SJSA1 (cell line): ENCODE measurements at places on chromosomes 7 and 10. TPM values are rescaled to one million over a fixed set of nuclear protein-coding genes. Genes with fewer than 3 reads are reported as not detected.

GOLGA7B gene
- 0.03 TPM in 1 of 2 replicates, not detected in the other for total RNA-seq

DNA sequence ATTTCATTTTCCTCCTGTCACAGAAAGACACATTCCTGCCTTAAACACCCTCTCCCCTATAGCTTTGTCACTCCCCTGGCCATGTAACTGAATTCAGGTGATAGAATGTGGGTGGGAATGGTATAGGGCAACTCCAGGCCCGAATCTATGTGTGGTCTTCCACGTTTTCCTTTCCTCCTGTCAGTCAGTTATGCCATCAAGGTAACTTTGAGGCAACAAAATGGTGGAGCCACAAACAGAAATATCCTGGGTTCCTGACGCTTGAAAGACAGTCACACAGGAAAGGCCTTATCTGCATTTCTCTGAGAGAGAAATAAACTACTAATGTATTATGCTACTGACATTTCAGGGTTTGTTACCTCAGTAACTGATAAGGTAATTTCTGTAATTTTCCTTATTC lies 326.8 kb downstream of the HPSE2 start:
- no peak for DNase-seq

GRCh38 chr7:51295440-51296245 lies 21.0 kb downstream of the COBL start:
- DNase-seq, result no peak

DNA sequence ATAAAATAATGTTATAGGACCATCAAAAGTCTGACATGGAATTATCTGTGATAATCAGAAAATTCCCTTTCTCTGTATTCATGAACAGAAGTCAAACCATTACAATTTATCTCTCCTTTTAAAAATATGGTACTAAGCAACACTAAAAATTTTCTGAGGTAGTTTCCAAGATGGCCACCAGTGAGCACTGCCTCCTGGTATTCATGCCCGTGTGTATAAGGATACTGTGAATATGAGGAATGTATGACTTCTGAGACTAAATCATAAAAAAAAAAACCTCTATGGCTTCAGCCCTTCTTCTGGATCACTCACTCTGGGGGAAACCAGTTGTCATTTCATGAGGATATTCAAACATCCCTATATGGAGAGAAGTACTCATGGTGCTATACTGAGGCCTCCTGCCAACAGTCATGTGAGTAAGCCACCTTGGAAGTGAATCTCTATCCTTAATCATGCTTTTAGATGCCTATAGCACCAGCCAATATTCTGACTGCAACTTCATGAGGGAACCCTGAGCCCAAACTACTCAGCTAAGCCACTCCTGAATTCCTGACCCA lies 41.1 kb downstream of the SIRT1 start:
- no peak for DNase-seq

DNA sequence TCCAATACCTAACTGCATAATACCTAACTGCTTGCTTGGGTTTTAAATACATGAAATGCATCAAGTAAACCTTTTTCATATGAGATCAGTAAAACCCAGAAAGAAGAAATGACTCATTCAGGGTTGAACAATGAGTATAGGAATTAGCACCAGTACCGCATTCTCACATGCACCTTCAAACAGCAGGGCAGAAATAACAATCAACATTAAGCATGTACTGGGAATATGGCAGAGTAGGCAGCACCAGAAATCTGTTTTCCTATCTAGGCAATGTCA lies 850.3 kb upstream of the SORCS1 start:
- no peak for DNase-seq

DNA sequence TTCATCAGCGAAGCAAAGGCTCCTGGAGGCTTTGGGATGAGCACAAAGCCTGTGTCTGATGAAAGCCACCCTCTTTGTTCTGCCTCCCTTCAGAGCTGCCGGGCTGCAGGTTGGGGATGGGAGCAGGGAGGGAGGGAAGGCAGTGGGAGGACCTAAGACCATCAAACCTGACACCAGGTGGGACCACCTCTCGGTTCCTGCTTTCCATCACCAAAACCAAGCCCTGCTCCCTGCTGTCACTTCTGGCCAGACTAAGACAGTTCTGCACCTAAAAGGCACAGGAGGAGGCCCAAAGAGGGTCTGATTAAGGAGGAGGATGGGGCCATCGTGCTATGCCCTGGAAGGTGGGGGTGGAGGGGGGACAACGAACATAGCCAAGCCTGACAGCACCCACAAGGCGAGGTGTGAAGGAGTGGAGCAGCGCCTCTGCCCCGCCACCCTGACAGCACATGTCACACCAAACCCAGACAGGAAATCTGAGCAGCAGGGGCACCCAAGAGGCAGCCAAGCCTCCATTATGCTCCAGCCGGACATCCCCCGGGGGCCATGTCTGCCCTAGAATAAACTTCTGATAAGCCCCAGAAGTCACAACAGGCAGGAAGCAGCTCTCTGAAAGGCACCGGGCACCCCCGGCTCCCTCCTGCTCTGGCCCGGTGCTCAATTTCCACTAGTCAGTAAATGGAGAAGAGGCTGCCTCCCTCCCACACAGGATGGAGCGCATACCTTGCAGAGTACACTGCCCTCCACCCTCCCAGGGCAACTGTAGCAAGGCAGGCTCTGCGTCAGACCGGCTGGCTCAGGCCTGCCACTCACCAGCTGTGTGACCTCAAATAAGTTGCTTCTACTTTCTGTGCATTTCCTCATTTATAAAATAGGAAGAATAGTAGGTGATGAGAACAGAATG lies 48.9 kb downstream of the DLG5 start:
- DNase-seq, result no peak

DNA sequence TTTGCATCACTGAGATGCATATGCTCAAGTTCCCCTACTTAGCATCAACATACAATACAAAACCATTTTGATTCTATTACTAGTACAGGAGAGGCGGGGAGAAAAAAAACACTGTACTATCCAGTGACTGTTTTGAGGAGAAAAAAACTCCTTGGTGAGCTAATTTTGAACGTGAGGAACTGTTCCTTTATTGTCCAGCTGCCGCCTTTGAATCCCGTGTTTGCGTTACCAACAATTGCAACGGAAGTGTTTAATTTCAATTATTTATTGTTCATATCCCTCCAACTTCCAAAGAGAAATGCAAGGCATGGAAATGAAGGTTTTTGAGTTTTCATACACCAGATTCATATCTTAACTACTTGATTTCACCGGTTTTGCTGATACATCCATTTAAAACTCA lies 66.4 kb upstream of the ARHGAP21 start:
- no peak for DNase-seq

DNA sequence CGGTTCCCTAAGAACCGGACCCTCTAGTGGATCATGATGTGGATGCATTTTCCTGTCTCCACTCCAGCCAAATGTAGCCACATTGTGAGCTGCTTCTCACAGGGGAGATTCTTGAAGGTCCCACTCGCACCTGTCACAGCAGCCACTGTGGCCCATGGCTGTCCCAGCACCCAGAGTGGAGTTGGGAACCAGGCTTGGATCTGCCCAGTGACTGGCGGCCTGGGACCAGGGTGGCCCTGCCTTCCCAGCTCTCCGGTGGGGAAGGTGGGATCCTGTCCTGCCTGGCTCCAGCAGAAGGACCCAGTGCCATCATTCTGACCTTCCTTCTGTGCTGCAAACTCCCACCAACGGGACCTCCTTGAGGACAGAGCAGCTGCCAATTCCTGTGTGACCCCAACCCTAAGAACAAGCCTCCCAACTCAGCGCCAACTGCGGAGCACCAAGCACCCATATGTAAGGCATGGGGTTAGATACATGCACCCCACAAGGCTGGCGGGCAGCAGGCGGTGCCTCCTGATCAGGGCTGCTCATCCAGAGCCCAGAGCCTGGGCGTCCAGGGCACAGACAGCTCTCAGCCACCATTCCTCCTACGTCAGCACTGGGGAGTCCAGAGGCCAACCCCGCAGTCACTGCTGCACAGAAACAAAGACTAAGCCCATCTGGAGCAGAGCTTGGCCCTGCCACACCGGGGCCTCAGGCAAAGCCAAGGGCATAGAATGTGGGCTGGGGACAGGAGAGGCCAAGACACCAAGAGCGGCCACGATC lies 28.8 kb downstream of the EBF3 start:
- DNase-seq, result no peak

DNA sequence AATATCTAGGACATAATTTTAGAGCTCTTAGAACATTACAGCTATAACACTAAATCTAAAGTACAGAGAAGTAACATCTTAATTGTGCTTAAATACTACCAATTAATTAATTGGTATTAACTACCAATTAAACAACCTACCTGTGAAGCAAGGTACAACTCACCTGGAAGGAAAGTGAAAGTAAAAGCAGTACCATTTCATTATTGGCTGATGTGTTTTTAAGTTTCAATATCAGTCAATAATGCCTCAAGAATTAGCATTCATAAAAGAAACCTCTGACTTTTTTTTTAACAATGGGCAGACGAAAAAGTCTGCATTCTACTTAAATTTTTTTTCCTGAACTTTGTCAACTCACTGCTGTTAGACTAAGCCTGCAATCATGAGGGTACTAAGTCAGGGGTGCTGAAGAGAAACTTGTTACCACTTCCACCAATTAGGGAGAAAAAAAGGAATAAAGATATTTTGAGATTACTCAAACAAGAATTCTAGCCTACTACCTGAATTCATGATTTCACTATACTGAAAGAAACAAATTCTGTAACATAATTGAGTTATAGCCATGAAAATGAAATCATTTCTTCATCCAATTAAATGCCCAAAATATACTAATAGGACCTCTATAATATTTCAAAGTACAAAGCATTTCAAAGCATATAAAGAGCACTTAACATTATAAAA lies 19.9 kb downstream of the UPF2 start:
- no peak for DNase-seq
